ENCODE measurements at places on chromosomes 7 and 10.

DNA sequence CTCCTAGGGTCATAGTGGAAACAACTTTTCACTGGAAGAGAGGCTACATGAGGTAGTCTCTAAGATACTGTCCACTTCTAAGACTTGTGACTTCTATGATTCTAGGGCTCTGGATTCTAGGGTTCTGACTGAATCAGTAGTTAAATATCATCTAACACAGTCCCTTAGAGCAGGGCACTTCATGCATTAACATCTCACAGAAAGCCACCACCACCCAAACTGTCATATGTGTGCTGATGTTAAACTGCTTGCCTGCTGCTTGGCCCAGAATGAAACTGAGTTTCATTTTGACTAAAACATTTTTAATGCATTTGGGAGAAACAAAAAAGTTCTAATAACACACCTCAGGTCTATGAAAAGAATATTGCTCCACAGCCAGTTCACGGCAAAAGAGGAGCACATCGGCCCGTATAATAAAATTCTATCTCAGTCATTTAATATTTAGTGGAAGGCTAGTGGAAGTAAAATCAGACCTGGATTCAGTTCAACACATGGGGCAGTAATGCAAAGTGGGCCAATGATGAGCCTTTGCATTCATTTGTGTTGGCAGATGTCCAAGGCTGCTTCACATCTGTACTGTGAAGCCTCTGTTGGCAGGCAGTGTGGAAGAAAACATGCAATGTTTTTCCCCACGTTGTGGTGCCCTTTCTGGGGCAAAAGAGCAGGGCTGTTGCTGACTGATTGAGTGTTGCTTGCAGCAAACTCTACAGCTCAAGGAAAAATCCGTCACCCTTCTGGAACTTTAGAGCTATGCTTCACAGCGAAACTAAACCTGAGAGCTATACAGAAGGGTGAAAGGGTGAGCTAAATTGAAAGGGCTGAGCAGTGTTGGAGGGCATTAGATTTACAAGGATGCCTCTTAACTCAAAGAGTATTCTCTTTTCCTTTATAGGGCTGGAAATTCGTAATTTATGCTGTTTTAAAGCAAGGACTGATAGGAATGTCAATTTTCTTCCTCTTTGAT is 33.5 kb upstream of the AUTS2 start:
- no peak for DNase-seq

- DNase-seq, result no peak
These were observed 189.2 kb downstream of the SEMA3D start for GRCh38 chr7:84997626-84998025.

DNA sequence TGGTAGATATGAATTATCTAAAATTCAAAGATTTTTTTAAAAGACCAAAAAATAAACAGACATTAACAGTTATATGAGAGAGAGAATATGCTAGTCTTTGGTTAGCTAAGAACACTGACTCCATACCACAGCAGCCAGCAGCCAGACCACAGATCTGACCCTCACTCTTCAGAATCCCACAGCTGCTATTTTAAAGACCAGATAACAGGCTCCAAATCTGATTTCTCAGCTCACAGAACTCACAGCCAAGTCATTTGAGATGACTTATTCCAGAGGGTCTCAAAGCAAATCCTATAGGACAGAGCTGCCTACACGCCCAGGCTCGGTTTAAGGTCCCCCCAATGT is 20.4 kb downstream of the NUDCD3 start:
- no peak for DNase-seq

- DNase-seq, result no peak
These were observed 163.2 kb downstream of the ADAM12 start for GRCh38 chr10:126224967-126225671.

DNA sequence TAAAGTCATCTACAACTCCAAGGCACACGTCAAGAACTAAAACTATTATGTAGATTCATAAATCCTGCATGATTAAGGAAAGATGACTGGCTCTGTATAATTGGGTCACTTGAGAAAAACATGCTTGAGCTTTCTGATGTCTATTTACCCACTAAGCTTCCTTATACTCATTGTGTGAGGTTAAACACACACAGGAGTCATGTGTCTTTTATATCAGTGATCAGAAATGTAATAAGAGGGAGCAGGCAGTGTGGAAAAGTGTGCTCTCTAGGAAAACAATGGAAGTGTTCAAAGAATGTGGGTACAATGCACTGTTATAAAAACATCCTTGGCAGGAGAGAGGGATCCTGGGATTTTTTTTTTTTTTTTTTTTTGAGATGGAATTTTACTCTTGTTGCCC is 108.6 kb upstream of the ARID5B start:
- no peak for DNase-seq

DNA sequence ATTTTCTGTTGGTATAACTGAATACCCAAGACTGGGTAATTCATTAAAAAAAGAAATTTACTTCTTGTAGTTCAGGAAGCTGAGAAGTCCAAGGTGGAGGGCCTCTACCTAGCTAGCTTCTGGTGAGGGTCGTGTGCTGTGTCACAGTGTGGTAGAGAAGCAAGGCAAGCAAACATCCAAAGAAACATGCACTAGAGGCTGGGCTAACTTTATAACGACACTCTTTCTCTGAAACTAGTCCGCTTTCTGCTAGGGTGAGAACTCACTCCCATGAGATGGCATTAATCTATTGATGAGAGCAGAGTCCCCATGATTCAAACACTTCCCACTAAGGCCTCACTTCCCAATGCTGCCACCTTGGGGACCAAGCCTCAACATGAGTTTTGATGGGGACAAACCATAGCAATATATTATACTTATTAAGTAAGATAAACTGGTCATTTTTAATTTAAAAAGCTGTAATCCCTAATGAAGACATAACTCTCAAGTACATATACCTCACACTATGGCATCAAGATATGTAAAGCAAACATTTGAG is 50.8 kb downstream of the PHYHIPL start:
- no peak for DNase-seq

DNA sequence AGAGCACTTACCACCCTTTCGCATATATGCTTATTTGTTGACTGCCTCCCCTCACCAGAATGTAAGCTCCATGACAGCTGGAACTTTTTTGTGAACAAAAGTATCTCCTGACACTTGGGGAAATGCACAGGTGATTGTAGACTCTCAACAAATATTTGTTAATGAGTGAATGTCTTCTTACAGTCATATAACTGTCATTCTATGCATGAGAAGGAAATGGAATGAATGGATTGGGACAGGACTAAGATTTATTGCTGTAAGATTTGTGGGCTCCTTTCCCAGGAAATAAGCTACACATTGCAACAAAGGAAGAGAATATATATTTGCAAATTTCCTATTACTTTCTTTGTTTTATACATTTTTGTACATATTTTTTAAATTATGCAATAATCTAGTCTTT is 48.5 kb downstream of the FEZF1 start:
- DNase-seq, result no peak

DNA sequence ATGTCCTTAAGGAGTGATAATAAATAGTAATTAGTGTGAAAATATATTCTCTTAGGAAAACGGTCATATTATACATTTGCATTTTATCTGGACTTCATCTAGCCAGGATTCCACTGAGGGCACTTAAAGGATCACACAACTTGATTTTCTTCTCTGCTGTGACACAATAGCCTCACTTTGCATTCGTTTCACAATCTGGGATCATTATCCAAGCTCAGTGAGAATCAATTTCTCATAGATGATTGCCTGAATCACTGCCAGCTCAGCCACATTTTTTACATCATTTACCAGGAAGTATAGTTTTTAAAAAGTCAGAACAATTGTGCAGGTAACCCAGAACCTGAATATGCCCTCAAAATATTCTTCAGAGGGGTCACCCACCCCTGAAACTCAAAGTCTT is 68.9 kb downstream of the PTPRZ1 start:
- no peak for DNase-seq

GRCh38 chr10:123651421-123652047 is 14.6 kb upstream of the GPR26 start:
- DNase-seq, result no peak

Data from CD4-positive, alpha-beta T cell treated with Interleukin-15 for 4 hours (primary cell).